Right hindlimb (tissue), 1 donor: ENCODE measurements at places on chromosomes 16 and 17.

GRCh38 chr16:51577621-51578303 is 426.7 kb upstream of the SALL1 start:
- no peak for DNase-seq

DNA sequence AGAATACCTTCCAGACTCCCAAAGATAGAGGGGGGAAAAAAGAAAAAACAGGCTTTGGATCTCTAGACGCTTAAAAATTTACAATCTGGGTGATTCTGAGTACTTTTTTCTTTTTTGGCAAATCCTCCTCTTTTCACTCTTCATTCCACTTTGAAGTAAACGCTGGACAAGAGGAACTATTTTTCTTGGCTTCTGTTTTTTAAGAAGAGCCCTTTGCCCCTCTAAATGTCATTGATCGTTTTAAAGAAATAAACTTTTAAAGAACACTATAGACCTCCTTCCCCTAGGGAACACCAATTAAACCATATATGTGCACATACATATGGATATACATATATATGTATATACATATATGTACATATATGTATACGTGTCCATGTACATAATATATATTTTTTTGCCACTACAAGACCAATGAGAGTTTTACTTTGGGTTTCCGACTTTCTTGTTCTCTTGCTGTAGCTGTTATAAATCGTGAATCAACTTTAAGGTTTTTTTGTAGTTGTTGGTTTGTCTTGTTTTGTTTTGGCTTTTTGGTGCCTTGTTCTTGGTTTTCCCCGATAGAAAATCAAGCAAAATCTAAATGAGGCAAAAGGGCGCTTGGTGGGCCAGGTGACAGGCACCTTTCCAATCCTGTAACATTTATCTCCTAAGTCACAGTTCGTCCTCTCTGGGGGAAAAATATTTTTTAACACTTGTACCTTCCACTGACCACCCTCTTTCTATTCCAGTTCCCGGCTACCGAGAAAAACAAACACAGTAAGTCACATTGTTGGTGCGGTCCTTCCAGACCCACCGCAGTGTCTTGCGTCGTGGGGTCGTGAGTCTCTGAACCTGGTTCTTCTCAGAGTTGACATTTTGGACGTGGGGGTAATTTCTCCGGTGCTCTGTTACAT is 4.4 kb downstream of the FOXF1 start:
- no peak for DNase-seq

- peak; percentile 71 for DNase-seq
Measured at GRCh38 chr17:17737961-17738894, 57.0 kb downstream of the RAI1 start.

GRCh38 chr17:17845046-17845775 is 8.4 kb upstream of the SREBF1 start:
- no peak for DNase-seq

GRCh38 chr17:41939693-41940090 is 9.3 kb downstream of the ODAD4 start:
- DNase-seq = no peak

DNA sequence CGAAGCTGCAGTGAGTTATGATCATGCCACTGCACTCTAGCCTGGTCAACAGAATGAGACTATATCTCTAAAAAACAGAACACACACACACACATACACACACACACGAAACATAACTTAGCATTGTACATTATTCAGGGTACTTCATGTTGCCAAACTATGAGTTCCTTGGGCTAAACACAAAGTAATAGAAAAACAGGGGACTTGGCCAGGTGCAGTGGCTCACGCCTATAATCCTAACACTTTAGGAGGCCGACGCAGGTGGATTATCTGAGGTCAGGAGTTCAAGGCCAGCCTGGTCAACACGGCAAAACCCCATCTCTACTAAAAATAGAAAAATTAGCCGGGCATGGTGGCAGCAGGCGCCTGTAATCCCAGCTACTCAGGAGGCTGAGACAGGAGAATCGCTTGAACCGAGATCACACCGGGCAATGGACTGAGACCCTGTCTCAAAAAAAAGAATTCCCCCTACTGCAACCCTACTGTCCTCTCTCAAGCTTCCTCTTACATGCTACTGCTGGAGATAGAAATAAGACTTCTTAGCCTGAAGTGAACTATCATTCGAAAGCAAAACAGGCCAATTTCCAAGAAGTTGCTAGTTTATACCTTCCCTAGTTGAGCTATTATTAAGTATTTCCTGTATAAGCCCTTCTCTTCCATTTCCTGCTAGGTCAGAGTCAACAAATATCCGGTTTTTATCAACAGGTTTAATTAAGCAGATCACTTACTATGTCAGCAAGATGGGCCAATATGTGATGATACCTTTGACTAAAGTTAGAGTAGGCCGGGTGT is 7.2 kb downstream of the LSM12 start:
- DNase-seq = no peak

- no peak for DNase-seq
Measured at GRCh38 chr16:22665048-22665797, 148.7 kb upstream of the HS3ST2 start.

GRCh38 chr17:28702752-28703150 is 8.9 kb downstream of the PROCA1 start:
- DNase-seq = no peak

- no peak for DNase-seq
Measured at GRCh38 chr17:57809879-57810278, 40.0 kb downstream of the MRPS23 start.

DNA sequence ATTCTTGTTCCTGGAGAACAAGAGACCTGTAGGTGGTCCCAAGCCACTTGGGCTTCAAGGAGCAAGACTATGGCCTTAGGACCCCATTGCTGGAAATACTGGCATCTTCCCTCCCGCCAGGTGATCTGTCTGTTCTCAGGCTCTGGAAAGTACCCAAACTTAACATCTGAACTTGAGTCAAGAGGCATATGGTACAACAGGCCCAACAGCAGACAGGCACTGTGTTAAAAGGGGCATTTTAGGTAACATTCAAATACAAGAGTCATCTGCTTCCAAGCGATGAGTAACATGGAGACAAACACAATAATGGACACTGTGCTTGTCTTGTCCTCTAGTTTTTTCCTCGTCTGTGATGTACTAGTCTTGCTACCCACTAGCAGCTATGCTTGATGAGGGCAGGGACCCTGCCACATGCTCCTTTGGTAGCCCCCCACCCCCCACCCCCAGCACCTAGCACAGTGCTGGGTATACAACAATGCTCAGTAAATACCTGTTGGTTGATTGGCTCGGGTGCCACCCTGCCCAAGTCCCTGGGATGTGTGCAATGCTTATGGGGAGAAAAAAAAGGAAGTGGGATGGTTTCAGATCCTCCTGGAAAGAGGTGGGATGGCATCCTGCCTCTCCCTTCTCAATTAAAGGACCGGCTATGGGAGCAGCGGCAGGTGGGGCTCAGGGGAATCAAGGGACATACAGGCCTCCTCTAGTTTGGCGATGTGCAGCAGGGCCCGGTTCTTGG is 19.4 kb downstream of the CSF3 start:
- DNase-seq = no peak

GRCh38 chr17:50466371-50467113 is 2.1 kb downstream of the CHAD start:
- no peak for DNase-seq

- DNase-seq = no peak
Measured at GRCh38 chr17:70434536-70435490, 265.5 kb downstream of the KCNJ2 start.

DNA sequence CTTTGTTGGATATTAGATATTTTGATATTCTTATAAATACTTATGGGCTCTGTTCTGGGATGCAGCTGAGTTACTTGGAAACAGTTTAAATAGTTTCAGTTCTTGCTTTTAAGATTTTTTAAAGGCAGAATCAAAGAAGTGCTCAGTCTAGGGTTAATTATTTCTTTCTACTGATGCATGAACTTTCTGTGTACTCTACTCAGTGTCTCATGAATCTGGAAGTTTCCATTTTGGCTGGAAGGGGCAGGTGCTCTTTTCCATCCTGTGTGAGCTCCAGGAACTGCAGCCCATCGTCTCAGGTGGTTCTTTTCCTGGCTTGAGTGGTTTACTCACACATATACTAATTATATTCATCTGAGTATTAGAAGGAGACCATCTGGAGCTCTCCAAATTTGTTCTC is 61.1 kb upstream of the CPHXL start:
- no peak for DNase-seq

DNA sequence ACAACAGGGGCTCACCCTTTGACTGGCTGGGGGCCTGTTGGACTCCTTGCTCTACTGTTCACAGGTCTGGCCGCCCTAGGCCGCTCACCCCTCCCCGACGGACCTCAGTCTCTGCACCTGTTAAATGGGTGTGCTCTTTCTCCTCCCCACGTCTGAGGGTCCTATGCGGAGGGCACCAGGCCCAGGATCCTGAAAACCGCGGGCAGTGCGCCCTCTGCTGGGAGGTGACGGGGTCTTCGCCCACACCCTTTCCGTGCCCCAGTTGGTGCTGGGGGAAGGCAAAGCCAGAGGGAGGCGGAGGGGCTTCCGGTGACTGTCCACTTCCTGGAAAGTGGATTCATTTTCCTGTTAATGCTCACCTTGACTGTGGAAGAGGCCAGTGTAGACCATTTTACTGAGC is 1010.9 kb downstream of the KCNJ18 start:
- no peak for DNase-seq

DNA sequence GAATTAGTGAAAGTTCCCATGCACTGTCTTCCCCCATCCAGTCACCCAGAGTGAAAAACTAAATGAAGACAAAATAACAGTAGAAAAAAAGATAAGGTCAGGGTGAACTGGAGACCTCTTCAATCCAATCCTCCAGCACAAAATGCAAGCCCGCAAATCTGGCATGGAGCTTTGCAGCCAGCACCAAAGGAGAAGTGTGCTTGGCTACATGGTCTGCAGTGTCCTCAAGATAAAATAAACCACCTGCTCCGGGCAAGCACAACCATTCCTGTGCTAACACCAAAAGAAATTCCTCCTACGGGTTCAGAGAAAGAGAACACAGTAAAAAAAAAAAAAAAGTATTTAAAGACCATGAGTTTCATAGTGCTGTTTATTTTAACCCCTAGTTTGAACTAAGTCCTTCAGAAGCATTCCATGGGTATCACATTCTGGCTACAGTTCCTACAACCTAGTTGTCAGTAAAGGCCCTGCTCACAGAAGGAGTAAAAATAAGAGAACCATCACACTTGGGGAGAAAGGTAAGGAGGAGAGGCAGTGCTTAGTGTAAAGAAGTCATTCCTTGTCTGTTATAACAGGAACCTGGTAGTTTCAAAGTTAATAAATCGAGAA is 109.1 kb downstream of the GAS7 start:
- no peak for DNase-seq

DNA sequence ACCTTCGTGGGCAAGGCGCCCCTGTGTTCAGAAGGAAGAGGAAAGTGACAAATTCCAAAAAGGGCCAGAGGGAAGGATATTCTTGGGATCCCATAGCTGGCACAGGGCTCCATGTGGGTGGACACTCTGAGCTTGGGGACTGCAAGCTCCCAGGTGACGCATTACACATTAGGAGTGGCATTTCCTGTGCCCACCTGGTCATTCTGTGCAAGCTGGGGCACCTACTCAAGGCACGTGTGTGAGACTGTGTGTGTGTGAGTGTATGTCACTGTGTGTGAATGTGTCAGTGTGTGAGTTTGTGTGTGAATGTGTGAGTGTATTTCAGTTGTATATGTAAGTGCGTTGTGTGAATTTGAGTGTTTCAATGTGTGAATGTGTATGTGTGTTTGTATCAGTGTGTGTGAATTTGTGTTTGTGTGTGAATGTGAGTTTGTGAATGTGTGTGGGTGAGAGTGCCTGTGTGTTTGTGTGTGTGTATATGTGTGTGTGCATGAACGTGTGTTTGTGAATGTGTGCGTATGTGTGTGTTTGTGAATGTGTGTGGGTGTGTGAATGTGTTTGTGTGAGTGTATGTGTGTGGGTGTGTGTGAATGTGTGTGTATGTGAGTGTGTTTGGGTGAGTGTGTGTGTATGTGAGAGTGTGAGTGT is 1.6 kb upstream of the CD300A start:
- DNase-seq = no peak

GRCh38 chr17:64679710-64680216 is 17.7 kb upstream of the SMURF2 start:
- DNase-seq = peak; percentile 74

DNA sequence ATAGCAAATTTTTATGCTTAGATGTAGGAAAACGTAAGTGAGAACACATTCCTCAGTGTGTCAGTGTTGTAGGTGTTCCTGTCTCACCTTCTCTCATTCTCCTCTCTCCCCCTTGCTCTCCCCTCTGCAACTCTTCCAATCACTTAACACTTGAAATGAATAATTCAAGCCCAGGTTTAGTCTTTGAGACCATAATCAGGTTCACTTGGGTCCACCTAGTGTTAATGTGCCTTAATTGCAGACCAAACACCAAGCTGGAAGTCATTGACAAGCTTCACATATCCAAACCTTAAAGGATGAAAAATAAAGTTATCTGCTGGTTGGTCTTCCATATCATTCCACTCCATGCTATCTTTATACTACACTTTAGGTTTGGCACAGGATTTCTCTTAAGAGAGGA is 37.0 kb downstream of the STXBP4 start:
- no peak for DNase-seq

DNA sequence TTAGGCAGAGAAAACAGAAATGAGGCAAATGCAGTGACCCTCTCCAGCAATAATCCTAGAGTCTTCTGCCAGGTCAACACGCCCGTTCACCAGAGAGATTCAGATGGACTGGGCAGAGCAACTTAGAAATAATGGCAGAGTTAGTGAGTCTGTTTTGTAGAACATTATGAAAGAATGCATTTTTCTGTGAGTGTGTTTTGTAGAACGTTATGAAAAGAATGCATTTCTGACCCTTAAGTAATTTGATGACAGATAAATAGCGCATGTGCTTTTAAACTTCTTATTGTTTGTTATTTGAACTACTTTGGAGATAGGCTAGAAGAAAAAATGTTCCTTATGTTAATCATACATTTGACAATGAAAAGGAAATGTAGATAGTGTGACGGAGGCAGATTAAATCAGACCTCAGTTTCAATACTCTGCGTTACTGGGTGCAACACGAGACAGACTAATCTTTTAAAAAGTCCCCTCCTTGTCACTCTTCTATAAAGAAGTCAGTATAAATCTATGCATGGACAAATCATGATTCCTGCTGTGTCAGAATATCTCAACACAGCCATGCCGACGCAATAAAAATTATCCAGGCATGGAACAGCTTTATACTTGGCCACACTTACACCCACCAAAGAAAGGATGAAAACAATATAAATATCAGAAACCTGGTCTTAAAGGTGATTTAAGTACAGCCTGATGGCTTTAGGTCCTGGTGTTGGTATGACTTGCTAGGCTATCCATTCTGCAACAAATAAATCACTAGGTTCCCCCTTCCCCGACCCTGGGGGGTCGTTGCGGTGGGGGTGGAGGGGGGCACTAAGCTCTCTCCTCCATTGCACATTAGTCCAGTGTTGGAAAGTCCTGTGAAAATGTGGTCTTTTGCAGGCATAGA is 47.8 kb downstream of the MARCHF10 start:
- DNase-seq = no peak

DNA sequence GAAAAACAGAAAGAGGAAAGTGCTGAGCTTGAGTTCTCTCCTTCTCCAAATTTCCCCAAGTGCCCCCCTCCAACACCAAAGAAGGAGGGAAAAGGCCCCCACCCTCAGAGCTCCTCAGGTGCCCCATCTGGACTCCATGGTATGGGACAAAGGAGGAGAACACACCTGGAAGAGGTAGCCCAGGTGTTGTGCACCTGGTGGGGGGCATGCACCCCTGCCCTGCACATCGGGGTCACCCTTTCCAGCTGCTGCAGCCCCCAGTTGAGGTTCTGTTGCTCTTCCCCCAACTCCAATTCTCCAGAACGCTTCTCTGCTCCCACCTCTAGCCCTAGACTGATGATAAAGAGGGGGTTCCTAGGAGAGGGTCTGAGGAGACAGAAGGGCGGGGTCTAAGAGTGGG is 3.0 kb upstream of the COL1A1 start:
- DNase-seq = no peak

- no peak for DNase-seq
Measured at GRCh38 chr17:58377661-58378060, 25.7 kb upstream of the SUPT4H1 start.
